Ureter (tissue), 1 donor: ENCODE measurements at places on chromosomes 7 and 10. TPM values are rescaled to one million over a fixed set of nuclear protein-coding genes. Genes with fewer than 3 reads are reported as not detected.

Gene SPDYE9
- not detected for total RNA-seq

GRCh38 chr10:47025540-47026300 is 114.5 kb downstream of the PTPN20 start:
- DNase-seq = peak; percentile 35

DNA sequence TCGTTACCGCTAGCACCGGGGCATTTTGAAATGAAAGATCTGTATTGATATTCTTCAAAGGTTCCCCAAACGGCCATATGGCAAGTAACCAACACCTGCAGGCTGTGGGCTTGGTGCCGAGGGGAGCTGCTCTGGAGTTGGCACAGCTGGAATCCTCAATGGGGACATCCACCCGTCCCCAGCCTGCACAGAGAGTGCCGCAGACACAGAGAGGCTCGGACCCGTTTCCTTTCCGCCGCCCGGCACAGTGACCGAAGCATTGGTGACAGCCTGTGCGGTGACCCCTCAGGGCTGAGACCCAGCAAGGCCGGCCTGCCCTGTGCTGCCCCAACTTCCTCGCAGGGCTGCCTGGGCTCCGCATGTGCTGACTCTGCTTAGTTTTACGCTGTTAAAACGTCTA is 4.5 kb downstream of the CFAP46 start:
- no peak for DNase-seq

- DNase-seq = no peak
Observed at GRCh38 chr7:70092314-70093204, 494.3 kb downstream of the AUTS2 start.

- no peak for DNase-seq
Observed at GRCh38 chr10:116457488-116457887, 29.8 kb downstream of the PNLIPRP3 start.

DNA sequence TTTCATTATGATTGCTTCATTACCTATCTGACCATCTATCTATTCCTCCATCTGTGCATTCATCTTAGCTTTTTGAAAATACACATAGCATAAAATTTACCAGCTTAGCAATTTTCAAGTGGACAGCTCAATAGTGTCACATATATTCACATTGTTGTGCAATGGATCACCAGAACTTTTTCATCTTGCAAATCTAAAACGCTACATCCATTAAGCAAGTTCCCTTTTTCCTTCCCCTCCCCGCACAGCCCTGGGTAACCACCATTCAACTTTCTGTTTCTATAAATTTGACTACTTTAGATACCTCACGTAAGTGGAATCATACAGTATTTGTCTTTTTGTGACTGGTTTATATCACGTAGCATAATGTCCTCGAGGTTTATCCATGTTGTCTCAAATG is 78.0 kb upstream of the ADRB1 start:
- no peak for DNase-seq

Gene INA
- total RNA-seq = 2.0 TPM

Gene EFCAB10
- not detected for total RNA-seq

DNA sequence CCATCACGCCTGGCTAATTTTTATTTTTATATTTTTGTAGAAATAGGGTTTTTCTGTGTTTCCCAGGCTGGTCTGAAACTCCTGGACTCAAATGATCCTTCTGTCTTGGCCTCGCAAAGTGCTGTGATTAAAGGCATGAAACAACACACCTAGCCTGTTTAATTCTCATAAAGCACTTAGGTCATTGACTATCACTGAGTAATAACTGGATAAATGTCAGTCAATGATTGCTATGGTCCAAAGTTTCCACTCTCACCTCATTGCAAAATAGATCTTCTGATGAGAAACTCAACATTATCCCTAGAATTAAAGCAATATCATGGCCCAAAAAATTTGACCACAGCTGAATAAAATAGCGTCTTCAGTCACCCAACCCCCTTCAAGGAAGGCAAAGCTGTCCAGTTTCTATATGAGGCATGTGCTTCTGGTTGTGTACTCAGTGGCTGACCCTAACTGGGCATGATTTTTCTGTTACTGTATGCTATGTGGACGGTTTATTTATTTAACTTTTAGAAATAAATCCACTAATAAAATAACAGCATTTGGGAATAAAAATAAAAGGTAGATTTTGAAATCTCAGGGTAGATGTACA is 86.5 kb upstream of the LRRN3 start:
- DNase-seq = no peak

DNA sequence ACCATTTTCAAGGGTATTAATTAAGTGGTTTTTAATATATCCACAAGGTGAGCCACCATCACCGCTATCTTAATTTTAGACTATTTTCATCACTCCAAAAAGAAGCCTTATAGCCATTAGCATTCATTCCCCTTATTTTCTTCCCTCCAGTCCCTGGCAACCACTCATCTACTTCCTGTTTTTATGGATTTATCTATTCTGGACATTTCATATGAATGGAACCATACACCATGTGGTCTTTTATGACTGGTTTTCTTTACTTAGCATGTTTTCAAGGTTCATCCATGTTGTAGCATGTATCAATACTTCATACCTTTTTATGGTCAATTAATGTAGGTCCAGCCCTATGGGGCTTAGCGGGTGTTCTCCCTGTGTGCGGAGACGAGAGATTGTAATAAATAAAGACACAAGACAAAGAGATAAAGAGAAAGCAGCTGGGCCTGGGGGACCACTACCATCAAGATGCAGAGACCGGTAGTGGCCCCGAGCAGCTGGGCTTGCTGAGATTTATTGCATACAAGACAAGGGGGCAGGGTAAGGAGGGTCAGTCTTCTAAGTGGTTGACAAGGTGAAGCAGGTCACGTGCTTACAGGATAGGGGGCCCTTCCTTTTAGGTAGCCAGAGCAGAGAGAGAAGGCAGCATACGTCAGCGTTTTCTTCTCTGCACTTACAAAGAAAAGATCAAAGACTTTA is 14.6 kb downstream of the WBP1L start:
- DNase-seq = no peak

- DNase-seq = no peak
Observed at GRCh38 chr10:96556003-96556402, 30.8 kb downstream of the TM9SF3 start.

GRCh38 chr10:100043796-100044195 is 34.0 kb upstream of the DNMBP start:
- peak; percentile 57 for DNase-seq

GRCh38 chr7:46622251-46622650 is 701.2 kb upstream of the IGFBP3 start:
- no peak for DNase-seq

DNA sequence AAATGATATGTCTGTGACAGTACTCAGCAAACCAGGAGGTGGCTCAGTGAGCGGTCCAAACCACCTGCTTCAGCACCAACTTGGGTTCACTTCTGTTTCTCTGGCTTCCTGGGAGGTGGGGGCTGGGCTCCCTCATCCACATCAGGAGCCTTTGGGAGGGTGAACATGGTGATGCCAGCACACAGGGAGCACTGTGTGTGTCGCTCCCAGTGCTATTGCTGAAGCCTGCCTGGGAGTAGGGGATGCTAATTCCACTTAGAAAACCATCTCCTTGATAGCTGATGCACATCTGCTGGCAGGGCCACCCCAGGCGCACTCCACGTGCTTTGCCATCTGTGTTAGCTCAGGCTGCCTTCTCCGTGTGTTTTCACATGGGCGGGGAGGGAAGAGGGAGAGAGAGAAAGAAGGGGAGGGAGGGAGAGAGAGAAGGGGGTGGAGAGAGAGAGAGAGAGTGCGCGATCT is 58.0 kb downstream of the RAMP3 start:
- no peak for DNase-seq

DNA sequence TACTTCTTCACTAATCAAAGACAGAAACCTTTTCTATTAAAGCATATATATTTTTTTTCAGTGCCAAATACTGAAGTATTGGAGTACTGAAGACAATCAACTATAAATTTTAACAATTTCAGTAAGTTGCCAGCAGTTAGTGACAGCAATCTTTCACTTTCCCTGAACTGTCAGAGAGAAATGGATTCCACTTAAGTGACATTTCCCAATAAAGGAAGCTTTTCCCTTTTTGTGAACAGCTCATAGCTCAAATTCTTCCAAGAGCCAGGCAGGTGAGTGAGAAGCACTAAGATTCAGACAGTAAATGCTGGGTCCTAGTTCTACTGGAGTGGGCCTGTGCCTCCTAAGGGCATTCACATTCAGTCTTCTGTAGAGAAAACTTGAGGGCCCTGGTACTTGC is 142.0 kb downstream of the SRPK2 start:
- DNase-seq = no peak

Gene VCL
- total RNA-seq = 256 TPM

GRCh38 chr7:140304191-140304799 is 94.0 kb downstream of the SLC37A3 start:
- DNase-seq = no peak

Gene MYH16
- not detected for total RNA-seq

- DNase-seq = no peak
Observed at GRCh38 chr10:70191972-70192305, 21.6 kb upstream of the SAR1A start.

Gene PLXNA4
- 7.6 TPM for total RNA-seq

GRCh38 chr10:119118231-119118630 is 14.3 kb downstream of the DENND10 start:
- DNase-seq = no peak

Gene GBX1
- not detected for total RNA-seq

DNA sequence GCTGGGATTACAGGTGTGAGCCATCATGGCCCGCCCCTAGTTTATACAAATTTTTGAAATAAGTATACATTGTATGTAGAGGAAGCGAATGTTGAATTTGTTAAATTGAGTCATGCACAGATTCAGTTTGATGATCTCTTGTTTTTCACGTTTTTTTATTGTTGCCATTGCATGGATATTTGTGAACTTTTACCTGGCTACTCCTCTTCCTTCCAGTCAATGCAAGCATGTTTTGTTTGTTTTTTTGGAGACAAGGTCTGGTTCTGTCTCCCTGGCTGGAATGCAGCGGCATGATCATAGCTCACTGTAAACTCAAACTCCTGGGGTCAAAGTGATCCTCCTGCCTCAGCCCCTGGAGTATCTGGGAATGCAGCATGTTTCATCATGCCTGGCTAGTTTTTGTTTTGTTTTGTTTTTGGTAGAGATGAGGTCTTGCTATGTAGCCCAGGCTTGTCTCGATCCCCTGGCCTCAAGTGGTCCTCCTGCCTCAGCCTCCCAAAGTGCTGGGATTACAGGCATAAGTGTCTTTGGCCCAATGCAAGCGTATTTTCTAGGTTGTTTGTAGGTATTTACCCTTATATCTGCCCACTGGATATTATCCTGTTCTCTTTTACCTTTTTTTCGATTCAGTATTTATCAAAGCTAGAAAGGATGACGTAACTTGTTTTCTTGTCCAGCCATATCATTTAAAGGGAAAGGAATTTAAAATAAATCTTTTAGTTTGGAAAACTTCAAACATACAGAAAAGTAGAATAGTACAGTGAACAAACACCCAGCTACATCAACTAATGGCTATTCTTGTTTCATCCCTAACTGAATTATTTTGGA is 11.0 kb downstream of the LCOR start:
- no peak for DNase-seq

Gene ASB15
- not detected for total RNA-seq

Gene CALHM1
- not detected for total RNA-seq

Gene PRLHR
- not detected for total RNA-seq

DNA sequence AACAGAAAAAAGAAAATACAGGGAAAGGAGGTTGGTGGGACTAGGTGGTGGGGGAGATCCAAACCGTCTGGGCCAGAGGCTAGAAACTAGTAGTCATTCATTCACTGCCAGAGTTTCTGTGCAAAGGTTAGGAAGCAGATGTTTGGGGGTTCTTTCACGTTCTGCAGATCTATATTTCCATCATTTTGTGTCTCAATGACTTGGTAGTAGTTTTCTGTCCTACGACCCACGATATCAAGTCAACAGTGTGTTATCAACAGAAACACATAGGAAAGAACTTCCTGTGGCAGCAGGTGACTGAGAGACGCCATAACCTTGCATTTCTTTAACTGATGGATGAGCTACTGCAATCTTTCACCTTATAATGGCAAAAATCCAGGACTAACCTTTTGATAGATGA is 1.8 kb downstream of the CEP55 start:
- no peak for DNase-seq

DNA sequence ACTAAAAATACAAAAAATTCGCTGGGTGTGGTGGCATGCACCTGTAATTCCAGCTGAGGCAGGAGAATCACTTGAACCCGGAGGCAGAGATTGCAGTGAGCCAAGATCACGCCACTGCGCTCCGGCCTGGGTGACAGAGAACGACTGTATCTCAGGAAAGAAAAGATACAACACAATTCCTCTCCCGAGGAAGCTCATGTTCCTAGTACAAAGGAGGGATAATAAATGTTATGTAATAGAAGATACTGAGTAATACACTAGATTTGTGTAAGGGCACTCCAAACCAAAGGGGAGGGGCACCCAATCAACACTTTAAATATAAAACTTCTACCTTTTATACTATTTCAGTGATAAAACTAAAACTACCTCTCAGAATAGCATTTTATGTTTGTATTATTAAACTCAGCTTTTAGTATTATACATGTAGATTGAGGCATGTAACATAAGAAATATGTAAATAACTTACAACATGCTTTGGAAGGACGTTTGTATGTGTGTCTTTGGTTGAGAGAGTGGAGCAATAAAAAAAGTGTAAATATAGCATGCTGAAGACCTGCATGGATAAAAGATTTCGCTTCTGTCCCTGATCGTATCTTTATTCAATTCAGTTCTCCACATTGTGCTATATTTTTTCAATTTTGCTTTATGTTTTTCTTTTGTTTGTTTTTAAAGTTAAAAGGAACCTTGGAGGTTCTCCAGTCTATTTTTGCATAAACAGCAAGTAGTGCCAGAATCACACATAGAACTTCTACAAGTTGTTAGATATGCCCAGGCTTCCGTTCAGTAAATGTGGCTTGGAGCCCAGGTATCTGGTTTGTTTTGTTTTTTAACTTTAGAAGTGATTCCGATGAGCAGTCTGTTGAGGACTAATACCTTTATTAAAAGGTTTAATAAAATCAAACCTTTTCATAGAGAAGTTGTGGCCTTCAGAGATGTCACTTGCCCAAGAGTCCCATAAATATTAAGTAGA is 71.9 kb downstream of the WAC start:
- DNase-seq = no peak

- DNase-seq = no peak
Observed at GRCh38 chr7:151012911-151013347, 11.4 kb downstream of the ATG9B start.

DNA sequence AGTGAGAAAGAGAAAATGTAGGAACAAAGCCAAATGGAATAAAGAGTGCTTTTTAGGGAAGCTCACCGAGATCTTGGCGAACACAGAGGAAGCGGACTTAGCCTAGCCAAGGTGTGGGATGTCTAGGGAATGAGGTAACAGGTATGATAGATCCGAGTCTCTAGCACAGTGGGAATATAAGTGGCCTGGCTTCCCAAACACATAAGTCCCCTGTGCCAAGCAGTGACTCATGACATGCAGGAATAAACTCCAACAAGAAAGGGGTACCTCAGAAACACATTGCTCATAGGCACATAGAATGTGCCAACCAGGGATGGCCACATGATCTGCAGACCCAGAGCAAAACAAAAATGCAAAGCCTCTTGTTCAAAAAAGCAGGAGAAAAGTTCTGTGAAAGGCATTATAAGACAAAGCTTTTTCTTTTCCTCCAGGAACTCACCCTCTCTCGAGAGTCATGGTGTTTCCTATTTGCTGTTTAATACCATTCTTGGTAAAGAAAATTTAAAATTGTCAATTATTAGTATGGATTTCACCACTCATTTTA is 542.5 kb downstream of the GATA3 start:
- no peak for DNase-seq

Gene GIMAP1
- total RNA-seq = 3.5 TPM

- DNase-seq = no peak
Observed at GRCh38 chr10:46077731-46078413, 31.8 kb upstream of the MSMB start.

- no peak for DNase-seq
Observed at GRCh38 chr7:97003262-97004246, 1.8 kb upstream of the DLX6 start.
